ENCODE measurements at places on chromosomes 16 and 17. TPM values are rescaled to one million over a fixed set of nuclear protein-coding genes. Genes with fewer than 3 reads are reported as not detected.

Gene SLC22A31
- 1.8 TPM for total RNA-seq

Gene SMIM5
- total RNA-seq: 41.6 TPM

Gene CD68
- 91.9 TPM for total RNA-seq

Gene MIS12
- total RNA-seq: 12.0 TPM

Gene HAS3
- total RNA-seq: 19.4 TPM

Gene MYH11
- total RNA-seq: 98.2 TPM

Gene HOXB9
- 41.5 TPM for total RNA-seq

Gene RBFOX1
- total RNA-seq: 5.1 TPM

Gene NHLRC4
- 0.26 TPM for total RNA-seq

Gene STRADA
- total RNA-seq: 29.6 TPM

Gene KRTAP1-1
- not detected for total RNA-seq

DNA sequence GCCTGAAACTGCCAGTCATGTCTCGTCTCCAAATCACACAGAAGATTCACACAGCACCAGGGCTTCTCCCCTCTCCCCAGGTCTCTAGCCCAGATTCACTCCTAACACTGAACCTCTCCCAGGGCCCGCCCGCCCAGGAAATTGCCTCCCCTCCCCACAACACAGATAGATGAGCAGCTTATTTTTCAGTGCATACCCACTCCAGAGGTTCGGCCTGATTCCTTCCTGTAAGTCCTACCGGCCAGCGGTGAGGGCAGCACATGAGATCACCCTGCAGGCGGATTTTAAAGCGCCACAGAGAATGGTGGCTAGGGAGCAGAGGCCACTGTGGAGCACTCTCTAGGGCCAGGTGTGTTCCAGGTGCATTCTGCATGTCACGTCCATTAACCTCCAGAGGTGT is 301.8 kb downstream of the IRF8 start:
- no peak for DNase-seq

- DNase-seq: peak; percentile 94
Observed at GRCh38 chr17:27892866-27893769, at the start of gene LYRM9. LYRM9 (minus strand) TSS chr17:27893365; CDS start chr17:27882694, 10,671 bp downstream.

- DNase-seq: no peak
Observed at GRCh38 chr16:13779676-13780075, 140.3 kb upstream of the ERCC4 start.

DNA sequence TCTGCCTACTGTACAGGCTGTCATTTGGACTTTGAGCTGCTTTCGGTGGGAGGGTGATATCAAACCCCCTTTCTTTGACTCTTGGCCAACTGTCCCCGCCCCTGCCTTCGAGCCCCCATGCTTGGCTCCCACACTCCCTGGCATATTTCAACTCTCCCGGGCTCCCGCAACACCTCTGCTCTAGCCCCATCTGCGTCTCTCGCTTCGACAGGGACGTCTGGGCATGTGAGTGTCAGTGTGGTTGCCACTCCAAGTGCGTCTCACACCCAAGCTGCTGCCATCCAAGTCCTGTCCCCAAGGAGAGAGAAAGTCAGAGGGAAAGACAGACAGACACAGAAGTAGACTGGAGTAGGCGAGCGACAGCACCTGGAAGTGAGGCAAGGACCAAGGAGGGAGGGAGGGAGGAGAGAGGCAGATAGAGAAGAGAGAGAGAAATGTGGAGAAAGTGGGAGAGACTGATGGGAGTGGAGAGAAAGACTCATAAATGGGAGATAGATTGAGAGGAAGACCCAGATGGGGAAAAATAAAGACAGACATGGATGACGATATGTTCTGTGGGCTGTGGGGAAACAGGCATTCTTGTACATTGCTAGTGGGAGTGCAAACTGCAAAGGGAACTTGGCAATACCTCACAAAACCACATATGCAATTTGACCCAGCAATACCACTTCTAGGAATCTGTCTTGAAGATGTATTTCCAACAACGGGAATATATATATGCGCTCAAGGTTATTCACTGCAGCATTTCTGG is 11.8 kb downstream of the STARD3 start:
- no peak for DNase-seq

DNA sequence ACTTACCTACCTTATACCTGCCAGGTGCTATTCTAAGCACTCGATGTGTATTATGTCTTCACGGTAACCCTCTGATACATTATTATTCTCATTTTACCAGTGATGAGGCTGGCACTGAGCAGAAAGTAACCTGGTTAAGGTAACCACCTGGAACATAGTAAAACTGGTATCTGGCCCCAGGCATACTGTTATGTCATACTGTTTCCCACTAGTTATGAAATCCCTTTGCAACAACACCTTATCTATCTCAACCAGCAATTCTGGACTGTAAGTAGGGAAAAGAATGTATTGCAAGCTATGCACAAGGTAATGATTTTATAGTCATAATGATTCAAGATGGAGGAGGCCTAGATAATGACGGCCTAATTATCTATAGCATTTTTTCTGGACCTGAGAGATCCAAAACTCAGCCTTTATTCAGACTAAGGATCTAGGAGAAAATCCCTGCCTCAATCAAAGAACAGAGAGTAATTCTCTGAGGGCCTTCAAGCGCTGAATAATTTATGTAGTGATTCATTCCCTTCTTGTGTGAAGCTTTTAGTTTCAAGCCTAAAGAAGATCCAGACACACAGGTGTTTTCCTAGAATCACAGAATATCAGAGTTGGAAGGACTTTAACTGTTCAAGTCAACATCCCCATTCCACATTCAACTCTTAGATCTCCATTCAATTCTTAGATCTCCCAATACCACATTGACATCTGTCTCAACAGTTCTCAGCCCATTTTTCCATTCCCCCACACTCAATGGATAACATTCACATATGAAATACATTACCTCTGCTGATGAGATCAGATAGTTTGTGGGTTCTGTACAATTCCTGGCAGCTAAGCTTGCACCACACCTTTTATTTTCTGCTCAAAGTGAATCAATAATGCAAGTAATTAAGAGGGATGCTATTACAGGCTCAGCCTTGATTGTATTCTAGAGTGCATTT is 14.9 kb upstream of the MMD start:
- no peak for DNase-seq

GRCh38 chr16:79909571-79909970 is 309.0 kb upstream of the MAF start:
- no peak for DNase-seq

DNA sequence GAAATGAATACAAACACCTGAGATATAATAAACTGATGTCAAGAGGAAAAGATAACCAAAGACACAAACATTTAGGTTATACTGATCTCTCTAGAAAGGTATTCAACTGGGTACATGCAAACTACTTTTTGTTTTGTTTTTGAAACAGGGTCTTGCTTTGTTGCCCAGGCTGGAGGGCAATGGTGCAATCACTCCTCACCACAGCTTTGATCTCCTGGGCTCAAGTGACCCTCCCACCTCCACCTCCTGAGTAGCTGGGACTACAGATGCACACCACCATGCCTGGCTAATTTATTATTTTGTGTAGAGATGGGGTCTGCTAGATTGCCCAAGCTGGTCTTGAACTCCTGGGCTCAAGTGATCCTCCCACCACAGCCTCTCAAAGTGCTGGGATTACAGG is 38.1 kb downstream of the TEKT5 start:
- DNase-seq: no peak

GRCh38 chr16:14050291-14051027 is 20.7 kb upstream of the MRTFB start:
- DNase-seq: no peak

DNA sequence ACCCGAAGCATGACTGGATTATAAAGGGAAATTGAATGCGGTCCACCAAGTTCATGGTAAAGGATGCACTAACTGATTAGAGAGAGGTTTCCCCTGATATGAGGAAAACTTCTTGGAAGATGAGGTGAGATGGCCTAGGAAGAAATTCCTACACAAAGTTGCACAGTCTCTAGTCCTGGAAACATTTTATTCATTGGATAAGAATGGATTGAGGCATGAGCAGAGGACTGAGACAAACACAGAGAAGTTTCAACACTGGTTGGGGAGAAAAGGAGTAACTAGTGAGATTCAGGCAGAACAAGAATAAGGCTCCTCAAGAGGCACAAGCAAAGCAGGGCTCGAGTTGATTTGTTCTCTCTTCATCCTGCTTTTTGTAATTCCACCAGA is 2.0 kb upstream of the CCL2 start:
- no peak for DNase-seq

DNA sequence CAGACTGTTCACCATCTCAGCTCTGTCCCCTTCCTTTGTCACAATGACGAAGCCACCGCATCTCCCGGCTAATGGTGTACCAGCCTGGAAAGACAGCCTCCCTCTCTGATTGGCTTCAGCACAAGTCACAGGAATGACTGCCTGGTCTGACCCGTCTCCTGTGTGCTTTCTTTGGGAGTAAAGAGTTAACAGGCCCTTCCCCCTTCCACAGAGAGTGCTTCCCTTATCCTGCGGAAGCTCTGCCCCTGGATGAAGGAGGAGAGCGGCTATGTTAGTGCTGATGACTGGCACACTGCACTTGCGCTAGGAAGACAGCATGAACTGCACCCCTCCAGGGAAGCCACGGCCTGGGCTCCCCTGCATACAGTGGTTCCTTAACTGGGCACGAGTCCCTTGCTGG is 11.3 kb downstream of the USB1 start:
- no peak for DNase-seq

DNA sequence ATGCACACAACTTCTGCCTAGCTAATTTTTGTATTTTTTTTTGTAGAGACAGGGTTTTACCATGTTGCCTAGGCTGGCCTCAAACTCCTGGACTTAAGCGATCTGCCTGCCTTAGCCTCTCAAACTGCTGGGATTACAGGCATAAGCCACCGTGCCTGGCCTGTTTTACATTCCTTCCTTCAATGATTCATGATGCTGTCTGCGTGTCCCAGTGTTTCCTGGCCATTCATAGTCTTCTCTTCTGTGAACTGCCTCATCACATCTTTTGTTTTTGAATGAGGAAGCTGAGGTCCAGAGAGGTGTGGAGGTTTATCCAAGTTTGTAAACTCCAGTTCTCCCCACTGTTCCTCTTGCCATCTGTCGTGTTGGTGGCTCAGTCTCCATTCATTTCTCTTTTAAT is 64.5 kb upstream of the MED9 start:
- no peak for DNase-seq

GRCh38 chr17:8122422-8122923 is 1.4 kb downstream of the HES7 start:
- peak; percentile 44 for DNase-seq

DNA sequence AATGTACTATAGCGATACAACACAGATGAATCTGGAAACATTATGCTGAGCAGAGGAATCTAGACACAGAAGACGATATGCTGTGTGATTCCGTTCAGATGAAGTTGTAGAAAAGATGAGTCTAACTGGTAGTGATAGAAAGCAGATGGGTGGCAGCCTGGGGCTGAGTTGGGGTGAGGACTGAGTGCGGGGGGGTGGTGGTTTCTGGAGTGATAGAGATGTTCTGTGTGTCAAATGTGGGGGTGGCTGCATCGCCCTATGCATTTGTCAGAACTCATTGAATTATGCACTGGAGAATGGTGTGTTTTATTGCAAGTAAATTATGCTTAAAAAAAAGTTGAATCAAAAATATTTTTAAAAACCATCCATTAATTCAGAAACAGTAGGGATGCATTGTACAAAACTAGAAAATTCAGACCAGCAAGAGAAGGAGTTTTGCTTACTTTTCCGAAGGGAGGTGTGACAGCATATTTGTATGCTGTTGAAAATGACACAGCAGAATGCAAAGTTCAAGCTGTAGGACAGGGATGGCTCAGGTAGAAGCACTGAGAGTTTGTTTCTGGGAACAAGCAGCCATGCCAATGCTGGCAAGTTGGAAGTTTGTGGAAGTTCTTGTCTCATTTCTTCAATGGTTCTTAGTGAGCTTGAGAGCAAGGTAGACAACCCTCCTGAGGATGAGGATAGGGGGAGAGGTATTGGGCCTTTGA is 13.0 kb upstream of the DRG2 start:
- DNase-seq: no peak

Data from mucosa of descending colon (tissue), 3 donors.